Esophagus mucosa (tissue), 1 donor: ENCODE measurements at places on chromosomes 16 and 17. TPM values are rescaled to one million over a fixed set of nuclear protein-coding genes. Genes with fewer than 3 reads are reported as not detected.

GRCh38 chr17:54028986-54029580 lies 206.4 kb downstream of the KIF2B start:
- ATAC-seq = no peak

DNA sequence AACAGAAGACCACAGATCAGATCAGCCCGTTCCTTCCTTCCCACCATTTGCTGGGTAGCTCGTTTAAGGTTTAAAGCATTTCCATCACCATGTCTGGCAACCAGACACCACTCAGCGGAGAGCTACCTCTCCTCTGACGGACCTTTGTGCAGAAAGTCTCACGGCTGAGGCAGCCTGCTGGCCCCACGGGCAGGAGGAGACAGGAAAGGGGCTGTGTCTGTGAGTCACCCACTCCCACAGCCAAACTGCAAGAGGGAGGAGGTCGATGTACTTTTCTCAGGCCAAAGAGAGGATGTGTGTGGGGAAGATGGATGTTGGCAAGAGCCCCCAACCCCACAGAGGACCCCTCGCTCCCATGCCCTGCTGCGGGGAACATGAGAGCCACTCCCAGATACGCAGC lies 92.1 kb downstream of the ZNF423 start:
- ATAC-seq = no peak

- peak; percentile 36 for ATAC-seq
Observed at GRCh38 chr17:46978489-46979146, 435 bp downstream of the RPRML start.

DNA sequence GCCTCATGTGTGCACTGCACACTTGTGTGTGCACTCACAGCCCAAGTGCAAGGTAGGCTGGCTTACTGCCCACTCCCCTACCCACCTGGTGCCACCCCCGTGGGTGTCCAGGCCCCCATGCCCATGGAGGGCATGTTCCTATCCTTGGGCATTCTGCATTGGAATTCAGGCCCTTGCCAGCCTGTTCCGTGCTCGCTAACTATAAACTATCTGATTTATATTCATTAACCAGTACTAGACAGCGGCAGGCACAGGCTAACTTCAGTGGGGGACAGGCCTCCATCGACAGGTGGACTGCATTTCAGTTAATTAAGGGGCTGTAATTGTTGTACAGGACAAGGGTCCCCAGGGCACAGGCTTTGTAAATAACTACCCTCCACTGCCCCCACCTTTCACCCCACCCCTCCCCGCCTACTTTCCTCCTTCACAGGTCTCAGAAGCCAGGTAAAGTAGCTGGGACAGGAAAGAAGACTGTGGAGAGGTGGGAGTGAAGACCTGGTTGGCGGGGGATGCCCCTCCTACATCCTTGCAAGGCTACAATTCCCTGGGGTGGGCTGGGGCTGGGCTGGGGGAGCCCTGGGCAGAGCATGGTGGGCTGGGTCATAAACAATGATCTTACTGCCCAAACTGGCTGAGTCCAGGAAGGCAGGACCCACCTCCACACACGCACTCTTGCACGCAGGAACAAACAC lies 119.0 kb upstream of the LHX1 start:
- ATAC-seq = no peak

- ATAC-seq = no peak
Observed at GRCh38 chr17:27960183-27960849, 67.2 kb upstream of the LYRM9 start.

- peak; percentile 28 for ATAC-seq
Observed at GRCh38 chr17:10812674-10813073, 8.8 kb upstream of the TMEM238L start.

CES3 gene
- total RNA-seq = 1.1 TPM

DNA sequence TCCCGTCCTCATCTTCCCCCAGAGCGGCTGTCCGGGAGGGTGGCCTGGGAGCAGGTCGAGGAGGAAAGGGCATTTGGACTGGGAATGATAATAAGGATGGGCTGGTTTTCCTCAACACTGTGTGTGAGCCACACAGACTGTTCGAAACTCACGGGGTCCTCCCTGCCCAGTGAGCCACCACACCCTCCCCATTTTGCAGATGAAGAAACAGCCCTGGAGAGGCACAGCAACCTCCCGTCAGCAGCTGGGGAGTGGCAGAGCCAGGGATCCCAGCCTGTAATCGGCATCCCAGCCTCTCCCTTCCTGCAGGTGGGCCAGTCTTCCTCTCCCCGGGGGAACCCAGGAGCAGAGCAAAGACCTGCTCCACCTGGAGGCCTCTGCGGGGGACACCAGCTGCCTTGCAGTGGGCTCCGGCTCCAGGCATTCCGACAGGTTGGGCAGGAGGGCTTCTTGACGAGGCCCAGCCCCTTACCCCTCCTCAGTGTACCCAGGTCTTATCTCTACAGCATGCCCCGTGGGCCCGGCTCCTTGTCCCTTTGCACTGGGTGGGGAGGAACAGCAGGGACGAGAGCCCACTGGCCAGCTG lies 23.8 kb downstream of the ENGASE start:
- ATAC-seq = no peak

- no peak for ATAC-seq
Observed at GRCh38 chr17:33192951-33193911, 99.9 kb downstream of the ASIC2 start.

CD300LF gene
- total RNA-seq = 0.40 TPM

GRCh38 chr17:2023692-2024571 lies 1.2 kb downstream of the RTN4RL1 start:
- peak; percentile 16 for ATAC-seq

- ATAC-seq = no peak
Observed at GRCh38 chr17:17518014-17518413, 21.8 kb upstream of the RASD1 start.

GRCh38 chr17:2396192-2396567 lies 4.7 kb downstream of the MNT start:
- ATAC-seq = no peak

NPIPA7 gene
- total RNA-seq = 9.4 TPM

DNA sequence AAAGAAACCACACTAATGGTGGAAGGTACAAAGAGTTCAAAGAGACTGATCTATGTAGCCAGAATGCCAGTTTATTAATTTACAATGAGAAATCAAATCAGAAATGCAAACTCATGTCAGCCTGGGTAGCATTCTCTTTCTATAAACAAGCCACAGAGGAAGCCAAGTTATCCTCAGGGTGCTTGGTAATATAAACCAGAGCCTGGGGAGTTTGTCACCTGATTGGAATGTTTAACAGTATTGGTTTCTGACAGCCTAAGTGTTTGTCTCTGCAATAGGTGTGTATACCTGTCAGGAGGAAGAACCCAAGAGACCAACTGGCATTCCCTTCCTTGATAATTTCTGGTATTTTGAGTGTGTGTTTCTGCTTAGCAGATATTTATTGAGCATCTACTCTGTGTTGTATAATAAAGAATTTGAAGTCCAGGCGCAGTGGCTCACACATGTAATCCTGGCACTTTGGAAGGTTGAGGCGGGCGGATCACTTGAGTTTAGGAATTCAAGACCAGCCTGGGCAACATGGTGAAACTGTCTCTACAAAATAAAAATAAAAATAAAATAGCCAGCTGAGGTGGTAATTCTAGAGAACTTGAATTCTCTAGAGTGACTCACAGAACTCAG lies 3.1 kb upstream of the C17orf58 start:
- ATAC-seq = peak; percentile 36

DNA sequence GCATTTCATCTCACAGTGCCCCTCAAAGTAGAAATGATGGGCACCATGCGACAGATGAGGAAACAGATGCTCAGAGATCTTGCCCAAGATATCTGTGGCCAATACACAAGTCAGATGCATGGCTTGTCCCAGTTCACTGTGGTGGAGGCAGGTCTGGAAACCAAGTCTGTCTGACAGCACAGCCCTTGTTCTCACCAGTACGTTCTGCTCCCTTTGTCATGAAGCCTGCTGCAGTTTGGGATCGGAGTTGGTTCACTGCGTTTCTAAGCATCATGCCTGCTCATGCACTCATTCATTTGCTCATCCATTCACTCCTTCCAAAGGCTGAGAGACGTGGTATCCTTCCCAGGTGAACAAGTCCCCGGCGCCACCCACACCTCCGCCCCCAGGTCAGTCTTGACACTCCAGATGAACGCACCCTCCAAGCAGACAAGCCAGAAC lies 27.2 kb upstream of the MEAK7 start:
- ATAC-seq = peak; percentile 62

DNA sequence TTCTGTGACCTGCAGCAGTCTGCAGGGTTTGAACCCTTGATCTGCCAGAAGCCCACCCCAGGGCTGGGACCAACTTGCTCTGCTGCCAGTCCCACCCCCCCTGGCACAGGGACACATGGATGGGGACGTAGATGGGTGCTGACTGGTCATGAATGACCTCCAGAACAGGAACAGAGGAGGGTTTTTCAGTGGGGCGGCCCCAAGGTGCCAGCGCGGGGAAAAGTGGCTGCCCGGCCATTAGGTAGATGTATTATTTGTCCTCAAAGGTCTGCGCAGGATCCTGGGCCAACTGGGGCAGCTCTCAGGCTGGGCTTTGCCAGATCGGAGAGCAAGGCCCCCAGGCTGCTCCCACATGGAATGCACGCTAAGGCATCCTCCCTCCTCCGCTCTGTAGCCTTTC lies 265.2 kb upstream of the TNRC6C start:
- ATAC-seq = no peak

- no peak for ATAC-seq
Observed at GRCh38 chr16:85983606-85984230, 84.8 kb downstream of the IRF8 start.

GDPD1 gene
- 0.96 TPM for total RNA-seq

DNA sequence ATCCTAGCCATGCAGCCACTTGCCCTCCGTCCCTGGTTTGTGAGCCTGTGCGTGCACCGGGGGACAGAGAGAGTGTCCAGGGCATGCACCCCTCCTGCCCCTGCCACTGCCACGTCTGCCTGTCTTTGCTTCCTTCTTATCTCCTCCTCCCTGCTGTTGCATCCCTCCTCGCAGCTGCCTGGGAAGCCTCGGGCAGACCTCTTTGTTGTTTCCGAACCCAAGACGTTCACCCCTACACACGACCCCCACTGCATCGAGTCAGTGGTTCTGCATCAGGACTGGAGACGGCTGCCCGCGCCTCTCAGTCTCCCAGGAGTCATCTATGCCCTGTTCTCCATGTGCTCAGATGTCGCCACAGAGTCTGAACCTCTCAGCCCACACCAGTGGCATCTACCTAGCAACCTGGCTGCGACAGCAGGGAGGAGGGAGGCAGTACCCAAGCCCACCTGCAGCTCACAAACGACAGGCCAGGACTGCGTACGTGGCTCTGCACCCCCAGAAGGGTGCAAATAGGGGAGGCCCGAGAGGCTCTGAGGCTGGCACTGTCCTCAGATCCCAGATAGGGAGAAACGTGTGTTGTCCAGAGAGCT lies 5.2 kb downstream of the TIMP2 start:
- no peak for ATAC-seq

KRT32 gene
- total RNA-seq = 0.80 TPM

- ATAC-seq = peak; percentile 20
Observed at GRCh38 chr17:31130286-31131224, 35.8 kb downstream of the NF1 start.

PPY gene
- total RNA-seq = not detected

DNA sequence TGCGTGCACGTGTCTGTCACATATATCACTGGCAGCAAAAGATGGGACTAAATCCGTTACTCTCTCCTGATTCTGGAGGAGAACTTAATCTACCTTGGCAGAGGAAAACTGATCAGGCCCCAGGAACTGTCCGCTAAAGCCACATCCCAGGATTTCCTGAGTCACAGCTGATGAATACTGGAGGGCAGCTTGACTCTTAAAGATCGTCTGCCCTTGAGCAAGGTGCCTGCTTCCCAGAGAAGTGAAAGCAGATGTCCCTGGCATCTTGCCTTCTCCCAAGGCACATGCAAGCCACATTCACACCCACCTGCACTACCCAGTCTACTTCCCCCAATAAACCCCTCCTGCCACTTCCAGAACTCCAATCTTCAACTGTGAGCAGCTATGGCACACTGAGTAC lies 99.8 kb downstream of the CPPED1 start:
- ATAC-seq = no peak

DNA sequence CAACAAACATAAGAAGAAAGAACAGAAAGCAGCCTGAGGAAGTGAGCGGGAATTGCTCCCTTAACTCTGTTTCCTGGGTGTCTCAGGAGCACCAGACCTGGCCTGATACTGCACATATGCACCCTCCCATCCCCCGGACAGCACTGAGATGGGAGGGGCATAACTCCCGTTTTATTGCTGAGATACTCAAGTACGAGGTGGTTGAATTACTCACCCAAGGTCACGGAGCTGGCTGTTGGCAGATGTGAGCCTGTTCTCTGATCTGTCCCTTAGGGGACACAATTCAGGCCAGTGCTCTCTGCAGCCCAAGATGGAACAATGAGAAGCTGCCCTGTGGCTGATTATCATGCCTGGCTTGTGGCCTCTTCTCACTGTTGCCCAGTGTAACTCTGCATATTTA lies 9.1 kb upstream of the MED9 start:
- peak; percentile 10 for ATAC-seq

DNA sequence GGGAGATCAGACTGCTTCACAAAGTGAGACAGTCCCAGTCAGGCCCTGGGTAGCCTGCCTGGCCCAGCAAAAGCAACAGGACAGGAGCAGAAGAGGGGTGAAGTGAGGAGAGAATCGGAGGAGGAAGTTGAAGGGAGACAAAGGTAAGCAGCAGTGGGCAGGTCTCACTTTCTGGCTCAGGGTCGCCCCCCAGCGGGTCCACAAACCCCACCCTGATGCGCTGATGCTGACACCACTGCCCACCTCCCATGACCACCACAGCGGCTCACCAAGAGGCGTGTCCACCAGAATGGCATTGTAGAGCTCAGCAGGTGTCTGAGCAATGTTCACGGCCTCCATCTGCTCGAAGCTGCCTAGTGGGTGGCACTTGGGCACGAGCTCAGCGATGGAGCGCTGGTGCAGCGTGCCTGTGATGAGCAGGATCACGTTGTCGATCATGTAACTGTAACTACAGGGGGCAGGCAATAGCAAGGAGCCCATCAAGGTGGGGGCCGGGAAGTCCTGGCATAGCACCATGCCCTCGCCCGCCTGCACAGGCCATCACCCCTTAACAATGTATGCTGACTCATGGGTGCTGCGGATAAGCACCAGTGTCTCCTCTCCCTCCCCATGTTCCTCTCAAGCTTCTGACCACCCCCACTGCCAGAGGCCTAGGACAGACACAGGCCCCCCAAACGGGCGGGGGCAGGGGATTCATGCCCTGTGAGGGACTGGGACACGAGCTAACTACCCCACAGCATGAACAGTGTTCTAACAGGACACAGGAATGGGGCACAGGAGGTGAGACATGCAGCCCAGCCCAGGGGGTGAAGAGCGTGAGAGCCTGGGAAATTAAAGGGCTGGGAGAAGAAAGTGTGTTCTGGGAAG lies 13.6 kb downstream of the HSD11B2 start:
- ATAC-seq = no peak
